Mammary epithelial cell (primary cell): ENCODE measurements at places on chromosomes 3 and 15. TPM values are rescaled to one million over a fixed set of nuclear protein-coding genes. Genes with fewer than 3 reads are reported as not detected.

- DNase-seq, result peak; percentile 37
These were observed 16.5 kb downstream of the GORASP1 start for GRCh38 chr3:39090922-39091321.

DNA sequence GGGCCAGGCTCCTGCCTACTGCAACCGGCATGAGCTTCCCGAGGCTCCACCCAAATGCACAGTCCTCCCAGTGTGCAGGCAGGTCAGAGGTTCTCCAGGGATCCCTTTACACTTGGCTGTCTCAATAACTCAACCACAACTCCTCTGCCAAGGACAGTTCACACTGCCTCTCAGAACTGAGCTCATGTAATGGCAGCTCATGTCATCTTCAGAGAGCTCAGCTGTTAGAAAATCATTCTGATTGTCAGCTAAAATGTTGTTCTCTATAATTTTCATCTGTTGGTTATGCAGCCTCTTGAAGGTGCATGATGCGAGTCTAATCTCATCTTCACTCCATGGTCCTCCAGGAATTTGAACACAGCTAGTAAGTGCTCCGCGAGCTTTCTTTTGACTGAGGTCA is 76.7 kb downstream of the SST start:
- DNase-seq, result no peak

DNA sequence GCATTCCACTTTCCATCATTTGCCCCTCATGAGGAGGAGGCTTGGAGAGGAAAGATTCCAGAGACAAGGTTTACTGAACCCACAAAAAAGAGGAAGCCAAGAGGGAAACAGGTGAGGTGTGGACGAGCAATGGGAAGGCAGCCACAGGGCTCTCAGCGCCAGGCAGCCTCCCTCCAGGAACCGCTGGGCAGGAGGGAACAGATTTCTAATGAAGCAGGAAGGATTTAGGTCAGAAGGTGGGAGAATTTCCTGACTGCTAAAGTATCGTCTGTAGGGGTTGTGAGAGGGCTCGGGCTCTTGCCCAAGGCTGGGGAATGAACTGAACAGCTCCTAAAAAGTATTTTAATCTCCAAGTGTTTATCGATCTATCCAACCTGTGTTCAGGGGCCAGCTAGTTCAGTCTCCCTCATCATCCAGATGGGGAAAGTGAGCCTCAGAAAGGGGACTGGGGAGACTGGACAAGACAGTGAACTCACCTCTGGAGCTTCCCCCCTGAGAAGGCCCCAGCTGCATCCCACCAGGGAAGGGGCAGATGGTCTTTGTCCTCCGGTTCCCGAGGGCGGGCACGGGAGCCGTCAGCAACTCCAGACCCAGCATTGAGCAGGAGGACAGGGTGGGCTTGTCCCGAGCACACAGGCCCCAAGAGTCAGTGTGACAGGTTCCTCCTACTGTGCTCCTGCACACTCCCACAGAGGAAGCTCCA is 10.5 kb downstream of the LOXL1 start:
- DNase-seq, result no peak

- DNase-seq, result no peak
These were observed 35.0 kb upstream of the ABHD17C start for GRCh38 chr15:80660119-80660518.

GRCh38 chr3:101791778-101792177 is 12.8 kb downstream of the NXPE3 start:
- no peak for DNase-seq

- DNase-seq, result no peak
These were observed 81.7 kb downstream of the HCN4 start for GRCh38 chr15:73287019-73287418.

GRCh38 chr3:71241246-71241901 is 342.2 kb downstream of the FOXP1 start:
- no peak for DNase-seq

DNA sequence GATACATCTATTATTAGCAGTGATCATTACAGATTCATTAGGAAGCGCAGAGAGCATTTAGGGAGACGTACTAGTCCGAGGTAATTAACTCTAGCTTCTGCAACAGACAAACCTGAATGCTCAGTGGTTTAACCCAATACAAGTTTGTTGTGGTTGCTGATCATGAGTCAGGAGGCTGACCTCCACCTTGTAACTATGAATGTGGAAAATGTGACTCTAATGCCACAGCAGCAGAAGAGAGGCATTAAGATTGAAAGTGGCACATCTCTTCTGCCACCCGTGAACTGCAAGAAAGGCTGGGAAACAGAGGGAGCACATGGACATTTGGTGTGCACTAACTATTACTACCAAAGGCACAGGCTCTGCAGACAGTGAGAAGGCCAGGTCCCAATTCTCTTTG is 71.2 kb upstream of the C3orf80 start:
- peak; percentile 40 for DNase-seq

DNA sequence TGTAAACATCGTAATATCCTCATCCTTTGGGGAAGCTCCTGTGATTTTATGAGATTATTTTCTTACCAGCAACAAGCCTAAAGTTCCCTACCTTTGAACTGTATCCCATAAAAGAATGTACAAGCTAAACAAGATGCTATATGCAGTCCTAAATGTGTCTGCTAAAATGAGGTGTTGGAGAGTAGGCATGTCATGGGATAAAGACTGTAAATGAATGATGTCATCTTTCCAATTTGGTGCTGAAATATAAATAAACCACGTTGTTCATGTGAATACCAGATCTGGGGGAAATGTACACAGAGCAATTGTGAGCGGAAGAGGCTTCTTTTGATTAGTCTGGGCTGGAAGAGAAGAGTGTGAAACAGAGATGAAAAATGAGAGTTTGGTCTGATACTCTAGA is 214.9 kb upstream of the WNT5A start:
- DNase-seq, result no peak

GRCh38 chr3:9330166-9330703 is 32.6 kb upstream of the THUMPD3 start:
- no peak for DNase-seq

DNA sequence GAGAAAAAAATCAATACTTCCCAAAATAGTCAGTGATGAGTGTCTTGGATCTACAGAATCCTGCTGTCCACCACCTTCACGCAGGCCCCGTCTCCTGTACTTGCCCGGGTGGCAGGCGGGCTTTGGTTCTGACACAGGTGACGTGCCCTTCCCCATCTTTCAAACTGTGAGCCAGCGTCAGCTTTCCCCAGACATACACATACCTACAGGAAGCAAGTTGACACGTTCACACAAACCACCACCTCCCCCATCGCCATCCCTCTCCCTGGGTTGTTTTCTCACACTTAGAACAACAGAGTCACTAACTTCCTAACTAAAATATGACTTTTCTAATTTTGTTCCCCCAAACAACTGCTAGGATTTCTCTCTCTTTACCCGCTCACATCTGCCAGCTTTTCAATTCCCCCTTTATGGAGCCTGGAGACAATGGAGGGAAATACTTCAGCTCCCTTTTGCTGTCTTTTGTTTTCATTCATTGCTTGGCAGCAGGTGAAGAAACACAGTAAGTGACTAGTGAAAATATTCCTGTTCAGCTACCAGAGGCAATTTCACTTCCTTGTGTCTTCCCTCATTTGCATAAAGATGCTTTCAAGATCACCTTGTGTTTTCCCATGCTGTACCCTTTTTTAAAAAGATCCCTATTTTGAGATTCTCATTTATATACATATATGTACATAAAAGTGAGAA is 248.3 kb downstream of the SLCO3A1 start:
- DNase-seq, result no peak

DNA sequence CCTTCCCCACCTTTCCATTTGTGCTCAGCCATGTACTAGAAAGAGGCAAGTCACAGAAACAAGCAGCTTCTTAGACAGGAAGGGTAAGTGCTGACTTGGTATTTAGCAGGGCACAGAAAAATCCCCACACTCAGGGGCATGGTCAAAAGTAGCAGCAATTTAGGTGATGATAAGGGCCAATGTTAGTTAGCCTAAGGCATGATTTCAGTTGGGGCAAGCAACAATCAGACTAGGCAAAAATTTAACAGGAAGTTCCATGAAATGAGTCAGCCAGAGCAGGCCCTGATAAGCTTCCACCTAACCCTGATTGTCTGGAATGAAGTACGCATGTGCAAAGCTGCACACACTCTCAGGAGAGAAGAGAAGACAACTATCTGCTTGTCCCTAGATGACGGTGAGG is 423.4 kb upstream of the UBE2E2 start:
- DNase-seq, result no peak

GRCh38 chr3:17432236-17432635 is 310.2 kb downstream of the TBC1D5 start:
- no peak for DNase-seq

GRCh38 chr3:55423782-55424181 is 63.3 kb downstream of the WNT5A start:
- DNase-seq, result no peak

GRCh38 chr3:66555214-66555844 is 54.5 kb upstream of the LRIG1 start:
- no peak for DNase-seq

DNA sequence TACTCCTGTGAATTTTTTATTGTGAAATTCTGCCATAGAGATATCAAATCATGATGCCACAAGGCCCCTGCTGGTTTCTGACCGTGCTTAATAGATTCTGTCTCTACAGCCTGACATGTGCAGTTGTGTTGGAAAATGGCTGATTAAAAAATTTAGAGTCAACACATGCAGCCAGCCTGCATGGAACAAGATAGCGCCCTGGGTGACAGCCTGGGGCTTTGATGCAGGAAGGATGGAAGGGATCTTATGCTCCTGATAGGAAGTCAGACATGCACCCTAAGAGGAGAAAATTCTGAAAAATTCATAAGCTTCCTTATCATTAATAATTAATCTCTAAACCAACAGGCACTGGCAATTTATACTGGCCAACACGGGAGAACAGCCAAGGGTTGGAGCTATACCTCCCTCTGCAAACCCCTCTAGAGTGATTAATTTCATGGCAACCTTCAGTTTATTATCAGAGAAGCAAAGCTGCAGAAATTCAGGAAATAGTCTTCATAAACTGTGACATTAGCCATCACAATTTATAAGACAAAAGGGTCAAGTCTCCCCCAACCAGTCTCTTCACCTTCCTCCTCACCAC is 198.4 kb downstream of the CADPS start:
- DNase-seq, result no peak

DNA sequence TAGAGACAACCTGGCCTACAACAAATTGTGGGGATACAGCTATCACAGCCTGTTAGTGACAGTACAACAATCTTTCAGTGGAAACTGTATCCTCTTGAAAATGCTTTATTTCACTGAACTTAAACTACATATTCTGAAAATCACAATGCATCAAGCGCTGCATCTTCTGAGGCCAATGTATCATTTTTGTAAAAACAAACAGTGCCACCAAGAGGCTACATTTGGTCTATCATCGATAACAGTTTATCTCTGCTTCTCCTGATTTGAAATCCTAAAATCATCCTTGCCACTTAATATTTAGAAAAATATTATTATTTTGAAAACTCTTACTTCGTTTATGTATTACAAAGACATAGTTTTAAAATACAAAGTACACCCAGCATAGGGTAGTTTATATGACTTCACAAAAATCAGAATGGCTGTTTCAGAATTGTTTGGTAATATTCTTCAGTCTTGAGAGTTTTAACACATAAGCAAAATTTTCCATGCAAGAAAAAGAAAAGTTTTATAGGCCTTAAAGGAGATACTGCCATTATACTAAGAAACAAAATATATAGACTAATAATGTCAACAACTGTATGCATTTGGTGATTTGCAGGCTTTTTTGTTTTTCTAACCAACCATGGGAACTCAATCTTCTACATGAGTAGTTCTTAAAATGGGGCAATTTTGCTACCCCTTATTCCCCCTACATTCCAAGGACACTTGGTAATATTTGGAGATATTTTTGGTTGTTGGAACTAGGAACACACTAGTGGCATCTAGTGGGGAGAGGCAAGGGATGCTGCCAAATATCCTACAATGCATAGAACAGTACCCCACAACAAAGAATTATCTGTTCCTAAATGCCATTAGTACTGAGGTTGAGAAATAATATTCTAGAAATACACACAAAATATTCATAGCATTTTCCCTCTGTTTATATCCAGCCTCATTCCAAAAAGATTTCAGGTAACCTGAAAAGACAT is 42.3 kb downstream of the WDR72 start:
- DNase-seq, result peak; percentile 2

DNA sequence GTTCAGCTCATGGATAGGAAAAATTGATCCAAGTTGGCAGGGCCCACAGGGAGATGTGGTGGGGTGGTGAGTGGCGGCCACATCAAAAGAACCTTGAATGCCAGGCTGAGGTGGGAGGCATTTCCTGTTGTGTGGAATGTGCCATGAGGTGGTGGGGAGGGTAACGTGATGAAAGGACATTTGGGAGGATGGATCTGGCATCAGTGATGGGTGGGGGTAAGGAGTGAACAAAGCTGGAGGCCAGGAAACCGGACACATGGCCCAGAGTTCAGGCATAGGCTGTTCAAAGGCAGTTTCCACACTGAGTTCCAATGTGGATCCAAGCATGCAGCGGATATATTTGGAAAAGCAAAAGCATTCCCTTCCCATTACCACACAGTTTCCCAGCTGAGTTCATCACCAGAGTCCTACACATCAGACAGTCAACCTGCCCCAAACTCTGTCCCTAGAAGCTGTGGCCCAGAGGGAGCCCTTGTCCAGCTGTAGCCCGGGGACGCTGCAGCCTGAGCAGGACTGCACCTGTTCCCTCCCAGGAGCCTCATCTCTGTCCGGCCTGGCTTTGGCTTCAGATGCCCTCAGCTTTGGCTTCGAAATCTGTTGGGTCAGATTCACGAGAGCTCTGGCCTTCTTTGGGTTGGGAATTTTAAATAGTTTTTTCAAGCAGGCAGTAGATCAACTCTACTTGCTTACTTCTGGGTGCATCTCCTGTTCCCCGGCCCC is 37.8 kb upstream of the GOLGA6B start:
- DNase-seq, result no peak

DNA sequence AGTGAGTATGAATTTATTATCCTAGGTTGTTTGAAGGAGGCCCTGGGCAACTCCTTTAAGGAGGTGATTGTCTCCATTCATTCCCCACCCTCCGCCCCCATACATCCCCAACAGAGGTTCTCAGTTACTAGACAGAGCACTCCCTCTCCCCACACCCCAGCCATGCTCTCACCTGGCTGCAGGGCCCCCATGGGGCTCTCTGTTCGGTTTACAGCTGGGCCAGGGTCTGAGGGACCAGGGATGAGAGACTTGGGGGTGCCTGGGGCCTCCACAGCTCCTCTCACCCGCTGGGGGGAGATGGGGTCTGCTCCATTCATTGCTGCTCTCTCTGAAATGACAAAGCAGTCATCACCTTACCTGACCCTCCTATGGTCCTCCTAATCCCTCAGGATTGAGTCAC is 3.6 kb downstream of the PRRT3 start:
- DNase-seq, result no peak

IQCB1 gene
- 8.0 TPM for polyA plus RNA-seq

CFAP100 gene
- polyA plus RNA-seq, result not detected

DIPK2A gene
- polyA plus RNA-seq, result 9.9 TPM

GABRB3 gene
- polyA plus RNA-seq, result not detected

PLA2G4F gene
- polyA plus RNA-seq, result 0.17 TPM

C3orf85 gene
- polyA plus RNA-seq, result not detected

SLC22A13 gene
- 0.14 TPM for polyA plus RNA-seq

LSAMP gene
- not detected for polyA plus RNA-seq

FRMD5 gene
- 8.7 TPM for polyA plus RNA-seq

SLC28A2 gene
- not detected for polyA plus RNA-seq

RTP1 gene
- polyA plus RNA-seq, result not detected

PPCDC gene
- 23.0 TPM for polyA plus RNA-seq

BMF gene
- 0.22 TPM for polyA plus RNA-seq
